SHP77 (cell line): ENCODE measurements at places on chromosomes 11 and 22.

- no peak for DNase-seq
Measured at GRCh38 chr11:72432347-72433287, 1.7 kb downstream of the CLPB start.

DNA sequence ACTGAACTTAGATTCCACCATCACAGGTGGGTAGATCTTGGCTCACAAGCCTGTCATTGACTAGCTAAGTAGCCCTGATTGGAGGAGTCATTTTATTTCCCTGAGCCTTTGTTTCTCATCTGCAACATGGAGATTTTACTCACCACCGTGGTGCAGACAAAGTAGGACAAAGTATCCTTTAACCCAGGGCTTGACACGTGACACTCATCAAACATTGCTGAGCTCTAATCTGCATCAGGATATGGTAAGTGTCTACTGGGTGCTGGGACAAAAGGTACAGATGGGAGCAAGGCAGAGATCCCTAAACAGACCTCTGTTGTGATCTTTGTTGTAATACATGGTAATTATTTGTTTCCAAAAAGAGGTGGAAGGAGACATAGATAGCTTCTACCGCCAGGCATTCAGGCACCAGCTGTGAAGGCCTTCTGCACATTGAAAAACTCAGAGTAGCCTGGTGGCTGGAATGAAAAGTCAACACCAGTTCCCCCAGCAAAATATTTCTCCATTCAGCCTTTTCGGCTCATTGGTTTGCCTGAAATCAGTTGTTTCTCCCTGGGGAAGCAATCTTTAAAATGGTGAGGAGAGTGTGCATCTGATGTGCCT lies 18.3 kb upstream of the MICAL2 start:
- DNase-seq: no peak

GRCh38 chr11:65181569-65182257 lies at the start of gene CAPN1:
Gene CAPN1, plus strand, starts transcription at chr11:65181928. Its CDS starts 774 bp downstream, at chr11:65182702.
- peak; percentile 39 for DNase-seq

DNA sequence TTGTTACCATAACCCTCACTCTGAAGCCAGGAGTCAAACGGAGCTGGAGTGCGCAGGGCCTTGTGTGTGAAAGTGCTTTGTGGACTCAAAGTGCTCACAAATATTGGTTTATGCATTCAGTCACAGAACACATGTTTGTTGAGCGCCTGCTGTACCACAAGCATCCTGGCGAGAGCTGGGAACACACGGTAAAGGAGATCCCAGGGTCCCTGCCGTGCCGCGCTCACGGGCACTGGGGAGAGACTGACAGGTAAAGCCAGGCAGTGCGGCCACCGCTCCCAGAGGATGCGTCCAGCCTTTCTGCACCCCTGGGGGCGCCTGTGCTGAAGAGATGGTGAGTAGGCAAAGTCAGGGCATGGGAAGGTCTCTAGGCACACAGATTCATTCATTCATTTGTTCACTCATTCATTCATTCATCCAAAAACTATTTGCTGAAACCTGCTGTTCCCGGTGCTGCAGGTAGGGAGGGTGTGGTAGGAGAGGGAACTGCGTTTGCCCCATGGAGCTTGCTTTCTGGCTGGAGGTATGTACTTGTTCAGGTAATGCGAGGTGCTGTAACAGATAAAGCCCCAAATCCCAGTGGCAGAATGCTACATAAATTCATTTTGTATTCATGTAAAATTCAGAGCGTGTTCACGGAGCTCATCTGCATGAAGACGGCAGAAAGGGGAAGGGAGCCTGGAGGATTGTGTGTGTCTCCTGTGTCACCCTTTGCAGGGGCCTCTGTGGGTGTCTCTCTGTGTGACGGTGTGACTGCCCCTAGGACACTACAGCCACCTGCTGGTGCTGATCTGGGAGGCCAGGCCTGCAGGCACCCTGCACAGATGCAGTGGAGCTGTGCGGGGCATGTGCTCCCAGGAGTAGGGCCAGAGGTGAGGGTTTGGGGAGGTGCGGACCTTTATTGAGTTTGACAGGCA lies 167.0 kb upstream of the B3GAT1 start:
- DNase-seq: no peak

- no peak for DNase-seq
Measured at GRCh38 chr11:73528483-73529203, 69.3 kb downstream of the FAM168A start.

- no peak for DNase-seq
Measured at GRCh38 chr11:62912268-62912667, 8.9 kb downstream of the CHRM1 start.

DNA sequence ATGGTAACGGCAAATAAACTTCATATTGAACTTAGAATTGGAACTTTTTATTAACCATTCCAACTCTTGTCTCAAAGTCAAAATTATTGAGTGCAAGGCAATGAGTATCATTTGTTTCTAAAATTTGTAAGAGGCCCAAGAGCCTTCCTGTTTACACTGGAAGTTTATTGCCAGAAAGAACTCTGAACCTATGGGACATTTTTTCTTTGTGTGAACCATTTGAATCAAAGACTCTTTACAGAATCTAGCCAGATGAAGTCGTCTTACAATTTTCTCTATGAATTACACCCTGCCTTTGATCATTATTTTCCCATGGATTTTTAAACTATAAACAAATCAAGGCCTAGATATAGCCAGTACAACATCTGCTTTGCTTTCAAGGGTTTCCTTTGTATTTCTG lies 2.3 kb upstream of the GUCY1A2 start:
- DNase-seq: no peak

GRCh38 chr11:94895451-94895850 lies 77.9 kb downstream of the CWC15 start:
- no peak for DNase-seq

DNA sequence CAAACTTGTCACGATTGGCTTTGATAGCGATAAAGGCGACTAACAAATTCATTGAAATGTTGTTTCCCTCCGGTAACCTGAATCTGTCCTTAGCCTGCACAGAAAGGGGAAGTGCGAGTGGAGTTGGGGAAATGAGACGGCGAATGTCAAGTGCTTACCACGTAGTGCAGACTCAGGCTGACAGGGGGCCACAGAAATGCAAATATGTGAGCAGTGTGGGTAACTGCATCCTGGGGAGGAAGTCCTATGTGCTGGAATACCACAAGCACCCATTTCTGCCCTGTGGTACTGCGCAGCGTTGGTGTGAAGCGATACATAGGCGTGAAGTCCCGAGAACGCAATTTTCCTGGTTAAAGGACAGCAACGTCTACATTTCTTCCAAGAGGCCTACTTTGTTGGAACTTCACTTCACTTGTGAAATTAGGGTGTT lies 869 bp upstream of the EIF4ENIF1 start:
- DNase-seq: peak; percentile 12

DNA sequence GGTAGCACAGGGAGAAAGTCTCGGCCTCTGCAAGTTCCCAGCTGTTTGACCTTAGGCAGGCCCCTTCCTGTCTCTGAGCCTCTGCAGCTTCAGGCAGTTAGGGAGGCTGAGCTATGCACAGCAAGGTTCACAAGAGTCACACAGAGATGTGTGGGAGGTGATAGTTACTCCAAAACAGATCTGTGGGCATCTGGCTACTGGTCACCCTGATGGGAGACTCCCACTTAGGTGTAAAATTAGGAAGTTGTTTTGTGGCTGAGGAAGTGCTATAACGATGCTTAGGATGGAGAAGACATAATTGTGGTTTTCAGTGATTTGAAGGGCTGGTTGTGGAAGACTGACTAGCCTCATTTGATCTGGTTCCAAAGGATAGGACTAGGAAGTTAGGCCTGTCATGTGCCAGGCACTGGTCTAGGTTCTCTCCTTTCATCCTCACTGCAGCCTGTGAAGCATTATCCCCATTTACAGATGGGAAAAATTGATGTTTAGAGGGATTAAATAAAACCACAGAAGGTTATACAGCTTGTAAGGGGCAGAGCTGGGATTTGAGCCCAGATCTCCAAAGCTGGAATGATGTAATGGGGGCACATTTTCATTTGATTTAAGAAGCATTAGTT lies 13.5 kb downstream of the ACO2 start:
- no peak for DNase-seq
